Activated T-helper 1 cell treated with anti-CD3 and anti-CD28 coated beads, Interleukin-2, amount 50 U/mL, for 16 hours (primary cell): ENCODE measurements at places on chromosomes 16 and 17.

GRCh38 chr17:79681101-79681621 lies 49.6 kb upstream of the ENPP7 start:
- no peak for DNase-seq

DNA sequence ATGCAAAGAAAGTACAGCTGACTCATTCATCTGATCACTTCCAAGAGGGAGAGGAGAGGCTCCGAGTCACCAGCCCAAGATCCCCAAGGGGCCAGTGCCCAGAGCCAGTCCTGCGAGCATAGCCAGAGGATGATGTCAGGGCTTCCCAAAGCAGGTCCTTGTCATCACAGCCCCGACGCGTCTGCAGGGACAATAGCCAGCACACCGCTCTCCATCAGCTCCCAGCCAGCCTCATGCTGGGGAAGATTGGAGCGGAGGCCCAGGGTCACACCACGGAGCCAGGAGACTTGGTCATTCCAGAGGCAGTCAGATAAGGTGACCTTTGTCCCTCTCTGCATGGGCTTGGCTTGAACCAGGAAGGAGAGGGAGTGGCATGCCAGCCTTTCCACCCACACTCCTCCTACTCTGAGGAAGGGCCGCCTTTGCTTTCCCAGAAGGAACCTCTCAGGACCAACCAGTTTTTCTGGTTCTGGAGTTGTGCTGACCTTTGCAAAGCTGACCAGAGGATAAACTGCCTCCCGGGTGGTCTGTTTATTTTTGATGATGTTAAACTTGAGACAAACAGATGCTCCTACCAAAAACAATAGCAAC lies 58.3 kb upstream of the ARHGAP44 start:
- DNase-seq = no peak

DNA sequence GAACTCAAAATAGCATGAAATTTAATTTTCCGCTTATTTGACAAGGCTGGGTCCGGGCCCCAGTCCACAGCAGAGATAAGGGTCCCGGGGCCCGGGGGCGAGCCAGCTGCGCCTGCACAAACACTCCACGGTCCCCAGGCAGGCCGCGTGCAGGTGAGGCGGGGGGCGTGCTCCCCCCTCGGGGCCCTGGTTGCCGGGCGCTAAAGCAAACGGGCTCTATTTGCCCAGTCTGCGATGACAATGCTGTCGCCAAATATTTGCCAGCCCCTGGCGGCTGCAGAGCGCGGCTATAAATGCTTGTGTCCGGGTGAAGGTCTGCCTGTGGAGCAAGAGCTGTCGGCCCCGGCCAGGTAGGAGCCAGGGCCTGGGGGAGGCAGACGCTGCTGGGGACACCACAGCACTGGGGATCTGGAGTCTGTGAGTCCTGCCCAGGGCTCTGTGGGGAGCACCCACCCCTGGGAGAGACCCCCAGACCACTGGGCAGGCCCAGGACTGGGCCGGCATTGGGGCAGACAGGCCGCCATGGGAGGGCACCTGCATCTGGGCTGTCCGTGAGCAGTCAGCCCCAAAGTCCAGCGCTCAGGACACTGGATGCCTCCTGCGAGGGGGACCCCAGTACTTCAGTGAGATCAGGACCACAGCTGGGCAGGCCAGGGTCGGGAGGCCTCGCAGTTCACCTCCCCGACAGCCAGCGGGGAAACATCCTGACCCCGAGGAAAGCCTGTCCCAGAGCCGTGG lies at the start of gene PERCC1:
Gene PERCC1, plus strand, starts transcription at position 320 of the 738 bp plus-strand sequence. CDS start 1,516 bp downstream, outside the sequence.
- DNase-seq = no peak

DNA sequence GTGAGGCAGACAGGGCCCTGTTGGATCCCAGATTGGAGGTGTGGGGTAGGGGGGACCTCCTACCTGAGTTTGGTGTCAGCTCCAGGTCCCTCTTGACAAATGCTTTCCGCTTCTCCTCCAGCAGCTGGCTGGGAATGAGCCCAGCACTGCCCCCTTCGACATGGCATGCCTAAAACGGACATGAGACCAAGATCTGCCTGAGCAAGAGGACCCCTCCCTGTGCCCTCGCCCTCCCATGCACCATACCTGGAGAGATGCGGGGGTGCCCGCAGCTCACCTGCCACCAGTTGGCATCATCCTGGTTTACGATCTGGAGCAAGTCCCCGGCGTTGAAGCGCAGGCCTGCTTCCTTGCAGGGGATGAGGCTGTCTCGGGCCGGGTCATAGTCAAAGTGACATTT lies 26.2 kb downstream of the MPP2 start:
- no peak for DNase-seq
